Stimulated activated CD8-positive, alpha-beta memory T cell treated with anti-CD3 and anti-CD28 coated beads, Interleukin-15, amount 100 ng/mL, for 1 hour (primary cell): ENCODE measurements at places on chromosomes 3 and 15.

DNA sequence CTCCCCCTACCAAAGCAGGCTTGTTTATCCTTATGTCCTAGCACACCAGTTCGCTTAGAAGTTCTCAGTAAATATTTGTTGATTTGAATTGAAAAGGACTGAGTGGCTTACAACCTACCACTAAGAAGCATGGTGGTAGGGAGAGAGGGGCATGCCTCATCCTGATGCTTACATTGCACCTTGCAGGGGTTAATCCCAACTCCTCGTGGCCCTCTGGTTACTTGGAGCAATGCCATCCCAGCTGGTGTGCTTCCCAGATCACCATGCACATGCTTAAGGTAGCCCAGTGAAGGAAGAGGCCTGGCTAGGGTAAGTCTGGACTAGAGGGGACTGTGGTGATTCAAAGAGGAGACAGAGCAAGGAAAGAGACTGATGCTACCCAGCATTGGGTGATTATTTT lies 253.3 kb downstream of the CLSTN2 start:
- DNase-seq = no peak

DNA sequence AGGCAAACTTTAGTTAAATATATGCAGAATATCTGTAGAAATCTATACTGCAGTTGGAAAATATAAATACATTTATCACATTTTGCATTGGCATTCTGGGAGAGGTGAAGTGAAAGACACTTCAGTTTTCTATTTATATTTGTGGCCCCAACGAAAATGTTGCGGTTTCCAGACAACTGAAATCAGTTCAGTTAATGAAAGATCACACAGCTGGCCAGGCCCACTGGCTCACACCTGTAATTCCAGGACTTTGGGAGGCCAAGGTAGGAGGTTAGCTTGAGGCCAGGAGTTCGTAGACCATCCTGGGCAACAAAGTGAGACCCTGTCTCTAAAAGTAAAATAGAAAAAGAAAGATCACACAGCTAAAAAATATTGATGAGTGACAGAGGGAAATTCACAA lies 11.9 kb upstream of the CLASP2 start:
- no peak for DNase-seq

DNA sequence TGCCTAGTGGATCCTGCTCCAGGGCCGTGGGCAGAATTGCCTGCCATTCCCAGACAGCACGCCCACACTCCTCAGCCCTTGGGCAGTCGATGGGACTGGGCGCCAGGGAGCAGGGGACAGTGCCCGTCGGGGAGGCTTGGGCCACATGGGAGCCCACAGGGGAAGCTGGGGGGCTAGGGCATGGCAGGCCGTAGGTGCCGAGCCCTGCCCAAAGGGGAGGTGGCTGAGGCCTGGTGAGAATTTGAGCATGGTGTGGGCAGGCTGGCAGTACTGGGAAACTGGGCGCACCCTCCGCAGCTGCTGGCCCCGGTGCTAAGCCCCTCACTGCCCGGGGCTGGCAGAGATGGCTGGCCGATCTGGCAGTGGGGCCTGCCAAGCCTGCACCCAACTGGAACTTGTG lies 1225.9 kb upstream of the EPHA6 start:
- DNase-seq = no peak

DNA sequence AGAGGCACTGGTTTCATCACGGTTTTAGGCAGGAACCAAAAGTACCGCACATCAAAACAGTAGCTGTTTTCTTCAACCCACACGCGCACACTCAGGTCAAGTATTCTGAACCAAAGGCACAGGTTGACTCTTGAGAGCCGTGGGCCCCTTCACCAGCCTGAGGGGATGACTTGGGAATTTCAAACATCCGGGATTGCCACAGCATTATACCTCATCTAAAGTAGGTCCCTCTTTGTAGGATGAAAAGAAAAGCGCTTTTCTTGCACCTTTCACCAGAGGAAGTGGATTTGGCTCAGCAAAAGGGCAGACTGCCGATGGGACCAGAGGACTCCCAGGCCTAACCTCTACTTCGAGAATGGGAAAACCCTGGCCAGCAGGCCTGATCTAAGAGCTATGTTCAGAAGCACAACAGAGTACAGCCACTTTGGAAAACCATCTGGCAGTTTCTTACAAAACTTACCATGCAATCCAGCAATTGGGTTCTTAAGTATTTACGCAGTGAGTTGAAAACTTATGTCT lies 88.2 kb upstream of the PROK2 start:
- DNase-seq = no peak

DNA sequence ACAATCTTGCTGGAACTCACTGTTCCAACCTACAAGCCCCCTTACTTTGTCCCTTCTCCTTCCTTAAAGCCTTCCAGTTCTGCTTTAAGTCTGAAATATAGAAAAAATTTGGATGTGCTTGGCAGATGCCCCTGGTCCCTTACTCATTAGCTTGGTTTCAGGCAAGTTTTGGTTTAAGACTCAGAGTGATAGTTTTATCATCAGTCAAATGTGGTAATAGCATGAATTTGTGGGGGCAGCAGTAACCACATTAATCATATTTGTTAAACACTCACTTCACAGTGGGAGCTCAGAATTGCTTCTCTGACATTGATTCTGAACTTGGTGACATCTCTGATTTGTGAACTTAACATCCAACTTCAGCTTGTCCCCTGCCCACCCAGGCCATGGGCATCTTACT lies 58.3 kb upstream of the ALDH1A3 start:
- DNase-seq = no peak

DNA sequence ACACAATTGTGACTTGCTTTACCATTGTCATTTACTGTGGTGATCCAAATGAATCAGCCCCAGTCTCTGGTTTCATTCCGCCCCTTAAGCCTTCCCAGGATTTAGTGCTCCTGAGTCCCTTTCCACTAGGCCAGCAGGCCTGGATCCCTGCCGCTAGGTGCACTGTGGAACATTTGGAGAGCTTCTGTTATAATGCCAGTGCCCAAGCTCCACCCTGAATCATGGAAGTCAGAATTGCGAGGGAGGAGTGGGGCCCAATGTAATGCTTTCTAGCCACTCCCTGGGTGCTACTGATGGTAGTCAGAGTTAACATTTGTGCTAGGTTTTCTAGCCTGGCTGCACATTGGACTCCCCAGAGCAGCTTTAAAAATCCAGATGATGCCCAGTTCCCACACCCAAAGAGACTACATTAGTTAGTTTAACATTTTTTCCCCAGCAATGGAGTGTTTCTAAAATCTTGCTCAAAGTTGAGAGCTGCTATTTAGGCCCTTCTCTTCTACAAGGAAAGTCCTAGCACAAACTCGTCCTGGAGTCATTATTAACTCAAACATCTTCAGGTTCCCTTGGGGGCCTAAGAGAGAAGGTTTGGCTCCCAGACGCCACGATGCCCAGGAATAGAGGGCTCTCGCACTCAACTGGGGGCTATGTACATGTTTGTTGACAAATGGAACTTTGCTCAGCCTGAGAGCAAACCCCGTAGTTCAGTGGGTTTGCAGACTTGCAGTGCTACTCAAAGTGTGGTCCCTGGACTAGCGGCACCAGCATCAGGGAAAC lies 366.7 kb upstream of the PROK2 start:
- DNase-seq = no peak

- DNase-seq = no peak
Measured at GRCh38 chr3:184227481-184227935, 1.9 kb upstream of the VWA5B2 start.

- DNase-seq = no peak
Measured at GRCh38 chr3:194675081-194675640, 3.2 kb upstream of the LSG1 start.

- DNase-seq = no peak
Measured at GRCh38 chr3:38226273-38226672, 39.3 kb upstream of the SLC22A13 start.

DNA sequence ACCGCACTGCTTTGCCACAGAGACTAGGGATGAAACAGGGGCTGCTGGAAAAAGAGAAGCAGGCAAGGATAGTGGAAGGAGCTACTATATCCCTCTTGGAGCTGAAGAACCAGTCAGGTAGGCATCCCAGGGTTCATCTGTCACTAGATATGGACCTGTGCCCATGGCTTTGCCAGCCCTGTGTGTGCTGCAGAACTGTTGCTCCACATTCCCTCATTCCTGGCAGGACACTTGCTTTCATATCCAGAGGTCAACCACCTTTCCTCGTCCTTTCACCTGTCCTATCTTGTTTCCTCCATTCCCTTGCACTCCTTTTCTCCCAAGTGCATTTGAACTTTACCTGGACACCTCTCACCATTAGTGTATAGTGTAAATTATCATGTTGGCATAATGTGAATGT lies 12.0 kb downstream of the SNRK start:
- DNase-seq = no peak

GRCh38 chr15:97678656-97679055 lies 281.8 kb upstream of the ARRDC4 start:
- DNase-seq = no peak

DNA sequence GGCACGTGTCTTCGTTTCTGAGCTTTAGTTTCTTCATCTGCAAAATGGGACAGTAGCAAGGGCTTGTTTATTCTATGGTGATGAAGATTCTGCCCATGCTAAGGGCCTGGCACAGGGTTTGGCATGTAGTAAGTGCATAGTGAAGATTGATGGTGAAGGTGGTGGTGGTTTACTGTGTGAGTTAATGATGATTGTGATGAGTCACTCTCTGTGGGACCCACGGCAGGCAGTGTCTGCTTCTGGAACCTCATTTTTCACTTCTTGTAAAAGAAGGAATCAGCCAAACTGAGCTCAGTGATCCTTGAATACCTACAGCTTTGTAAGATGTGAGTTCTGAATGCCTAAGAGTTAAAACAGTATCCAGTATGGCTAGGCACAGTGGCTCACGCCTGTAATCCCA lies 86.2 kb upstream of the LRTM1 start:
- no peak for DNase-seq

- no peak for DNase-seq
Measured at GRCh38 chr3:5726621-5727020, 539.1 kb downstream of the EDEM1 start.

- DNase-seq = no peak
Measured at GRCh38 chr3:58502872-58503271, 11.0 kb downstream of the KCTD6 start.

GRCh38 chr3:100128565-100128964 lies 14.3 kb upstream of the FILIP1L start:
- DNase-seq = no peak

GRCh38 chr15:51751697-51752683 lies 593 bp downstream of the TMOD2 start:
- no peak for DNase-seq

GRCh38 chr15:51024735-51025453 lies 69.8 kb downstream of the TNFAIP8L3 start:
- no peak for DNase-seq

- no peak for DNase-seq
Measured at GRCh38 chr3:111128884-111129283, 57.3 kb downstream of the NECTIN3 start.

GRCh38 chr3:43260412-43260811 lies 25.9 kb upstream of the SNRK start:
- no peak for DNase-seq

DNA sequence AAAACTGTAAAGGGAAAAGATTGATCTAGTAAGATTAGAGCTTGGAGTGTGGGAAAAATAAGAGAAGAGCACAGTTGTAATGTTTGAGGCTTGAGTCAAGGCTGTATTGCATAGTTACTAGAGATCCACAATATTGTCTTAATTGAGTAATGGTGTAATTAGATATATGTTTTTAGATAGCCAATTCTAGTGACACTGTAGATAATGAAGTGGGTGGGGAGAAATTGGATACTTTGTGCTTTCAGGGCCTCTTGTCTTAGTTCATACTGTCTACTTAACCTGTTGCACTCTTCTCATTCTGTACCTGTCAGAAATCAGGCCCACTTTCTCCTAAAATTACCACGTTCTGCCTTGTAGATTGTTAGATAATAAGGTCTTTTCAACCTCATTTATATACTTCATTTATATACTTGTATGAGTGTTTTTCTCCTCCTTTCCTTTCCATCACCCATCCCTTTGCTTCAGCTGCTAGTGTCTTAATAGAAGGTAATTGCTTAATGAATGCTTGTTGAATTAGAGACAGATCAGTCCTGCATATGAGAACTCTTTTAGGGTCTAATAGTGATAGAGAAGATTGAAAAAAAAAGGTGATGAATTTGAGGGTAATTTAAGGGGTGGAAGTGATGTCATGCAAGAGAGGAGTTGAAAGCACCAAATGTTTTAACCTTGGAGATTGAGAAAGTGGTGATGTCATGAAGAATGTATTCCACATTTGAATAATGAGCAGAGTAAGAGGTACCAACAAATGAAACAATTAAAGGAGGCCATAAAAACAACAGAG lies 32.0 kb downstream of the PIK3CA start:
- DNase-seq = no peak

GRCh38 chr15:34331809-34332208 lies 5.8 kb downstream of the SLC12A6 start:
- DNase-seq = no peak

DNA sequence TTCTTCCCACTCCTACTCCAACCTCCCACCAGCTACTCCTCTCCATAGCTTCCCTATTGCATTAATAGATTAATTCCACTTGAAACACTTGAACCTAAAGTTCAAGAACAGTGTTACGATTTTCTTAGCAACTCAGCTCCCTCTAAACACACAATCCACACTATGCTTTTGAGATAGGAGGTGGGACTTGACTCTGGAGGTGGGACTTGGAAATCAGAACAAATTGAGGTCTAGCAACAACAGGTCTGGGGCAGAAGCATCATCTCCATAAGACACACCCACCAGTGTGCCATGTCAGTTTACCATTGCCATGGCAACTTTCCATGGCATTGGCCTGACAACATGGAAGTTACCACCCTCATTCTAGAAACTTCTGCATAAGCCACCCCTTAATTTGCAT lies 336.5 kb upstream of the ALCAM start:
- DNase-seq = no peak

DNA sequence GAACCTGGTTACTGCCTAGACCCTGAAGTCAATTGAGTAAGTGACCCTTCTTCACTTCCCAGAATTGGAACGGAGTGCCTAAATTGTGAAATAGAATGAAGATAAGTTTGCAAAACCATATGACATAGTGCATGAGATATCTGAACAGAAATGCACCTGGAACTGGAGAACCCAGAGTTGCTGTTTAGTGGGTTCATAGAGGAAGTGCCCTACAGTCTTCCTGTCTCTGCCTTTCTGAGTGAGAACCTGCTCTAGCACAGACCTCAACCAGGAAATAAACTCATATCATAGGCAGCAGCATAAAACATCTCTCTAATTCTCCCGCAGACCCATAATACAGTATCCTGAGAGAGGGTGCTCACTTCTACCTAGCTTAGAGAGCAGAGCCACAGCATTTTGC lies 82.9 kb downstream of the EOMES start:
- no peak for DNase-seq

- DNase-seq = no peak
Measured at GRCh38 chr3:54827776-54828175, 100.1 kb downstream of the LRTM1 start.

- no peak for DNase-seq
Measured at GRCh38 chr3:83601704-83602103, 1357.1 kb upstream of the CADM2 start.
